NCI-H526 treated with DMSO at 0.1 percent for 48 hours (cell line): ENCODE measurements at places on chromosomes 4 and X.

DNA sequence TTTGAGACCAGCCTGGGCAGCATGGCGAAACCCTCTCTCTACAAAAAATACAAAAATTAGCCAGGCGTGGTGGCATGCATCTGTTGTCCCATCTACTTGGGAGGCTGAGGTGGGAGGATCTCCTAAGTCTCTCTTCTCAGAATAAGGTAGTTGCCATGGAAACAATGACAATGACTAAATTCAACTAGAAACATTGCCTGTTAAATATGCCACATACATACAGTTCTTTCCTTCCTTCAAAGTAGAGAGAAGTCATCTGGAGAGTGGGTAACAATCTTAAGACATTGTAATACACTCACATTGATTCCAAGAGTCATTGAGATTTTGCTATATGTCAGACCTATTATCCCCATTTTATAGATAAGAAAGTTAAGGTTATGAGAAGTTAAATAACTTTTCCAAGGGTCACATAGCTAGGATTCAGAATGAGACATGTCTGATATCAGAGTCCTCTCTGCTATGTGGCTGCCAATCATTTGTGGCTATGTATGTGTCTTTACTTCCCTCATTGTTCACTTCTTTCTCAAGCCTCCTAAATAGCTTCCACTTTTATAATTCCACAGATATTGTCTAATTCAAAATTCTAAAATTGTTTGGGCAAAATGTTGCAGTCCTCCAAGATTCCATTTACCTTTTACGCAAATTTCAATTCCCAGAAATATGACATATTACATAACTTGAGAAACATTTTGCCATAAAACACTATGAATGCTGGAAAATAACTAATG is 37.2 kb upstream of the RAPGEF2 start:
- DNase-seq = no peak

DNA sequence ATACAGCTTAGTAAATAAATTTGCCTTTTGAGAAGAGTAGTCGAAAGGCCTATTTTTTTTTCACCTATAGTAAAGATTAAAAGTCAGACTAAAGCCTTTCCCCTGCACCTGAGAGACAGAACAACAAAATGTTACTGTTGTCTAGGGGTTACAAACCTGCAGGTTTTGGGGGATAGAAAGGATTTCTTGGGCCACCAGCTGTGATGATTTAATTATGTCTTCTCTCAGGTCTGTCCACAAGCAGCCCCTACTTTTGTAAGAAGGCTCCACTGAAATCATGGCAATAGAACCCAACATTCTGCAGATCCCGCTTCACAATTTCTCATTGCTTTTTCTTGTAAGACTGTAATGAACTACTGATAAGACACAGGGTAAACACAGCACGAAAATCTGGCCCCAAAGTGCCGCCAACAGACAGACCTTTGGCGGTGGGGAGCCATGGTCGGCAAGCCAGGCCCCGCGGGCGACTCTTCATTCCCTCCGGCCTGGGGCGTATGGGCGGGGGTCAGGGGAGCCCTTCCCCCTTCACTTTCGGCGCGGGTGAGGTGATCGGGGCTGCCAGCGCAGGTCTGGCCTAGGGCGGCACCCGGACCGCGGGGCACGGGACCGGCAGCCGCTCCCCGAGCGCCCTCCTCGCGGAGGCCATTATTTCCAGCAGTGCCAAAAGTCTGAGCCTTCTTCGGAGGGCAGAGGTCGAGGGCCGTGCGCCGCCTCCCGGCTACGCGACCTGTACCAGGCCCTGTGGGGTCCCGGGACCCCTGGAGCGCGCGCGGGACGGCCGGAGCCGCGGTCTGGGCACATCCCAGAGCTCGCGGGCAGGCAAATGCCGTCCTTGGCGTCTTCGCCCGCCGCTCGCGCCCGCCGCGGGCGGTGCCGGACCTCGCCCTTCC is 812 bp upstream of the KDM6A start:
- DNase-seq = peak; percentile 5

DNA sequence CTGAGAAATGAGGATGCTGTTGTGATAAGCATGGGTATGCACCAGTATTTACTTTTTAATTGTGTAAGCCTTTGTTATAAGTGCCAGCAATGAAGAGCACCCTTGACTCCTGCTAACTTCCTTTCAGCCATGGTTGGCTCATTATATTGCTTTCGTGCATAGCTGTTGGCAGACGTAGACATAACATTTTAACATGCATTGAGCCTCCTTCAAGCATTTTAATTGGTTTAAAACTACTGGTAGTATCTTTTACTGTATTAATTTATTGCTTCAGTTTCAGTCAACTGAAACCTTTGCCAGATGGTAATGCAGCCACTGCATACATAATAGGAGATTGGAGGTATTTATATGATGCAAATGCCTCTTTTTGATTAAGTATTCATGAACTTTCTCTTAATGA is 1285.4 kb downstream of the PCDH18 start:
- DNase-seq = no peak

DNA sequence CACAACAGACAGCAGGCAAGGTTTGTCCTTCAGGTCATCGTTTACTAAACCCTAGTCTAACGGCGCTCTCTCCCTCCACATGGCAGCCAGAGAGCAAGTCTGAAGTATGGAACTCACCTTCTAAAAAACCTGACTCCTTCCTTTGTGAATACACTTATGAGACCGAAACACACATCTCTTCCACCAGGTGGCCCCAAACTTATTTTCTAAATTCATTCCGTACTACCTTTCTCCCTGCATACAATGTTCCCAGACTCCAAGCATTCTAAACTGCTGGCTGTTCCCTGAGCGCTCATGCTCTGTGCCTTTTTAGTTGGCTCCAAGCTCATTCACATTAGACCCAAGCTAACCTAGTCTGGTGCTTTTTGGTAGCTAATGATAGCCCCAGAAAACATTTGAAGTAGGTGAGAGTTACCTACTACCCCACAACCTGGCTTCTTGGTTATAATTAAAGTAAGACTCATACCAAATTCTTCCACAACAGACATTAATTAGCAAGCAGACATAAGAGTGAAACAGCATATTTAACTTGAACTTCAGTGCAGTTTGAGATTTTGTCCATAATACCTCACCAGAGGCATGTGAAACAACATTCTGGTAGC is 67.6 kb upstream of the DCLK2 start:
- peak; percentile 83 for DNase-seq

DNA sequence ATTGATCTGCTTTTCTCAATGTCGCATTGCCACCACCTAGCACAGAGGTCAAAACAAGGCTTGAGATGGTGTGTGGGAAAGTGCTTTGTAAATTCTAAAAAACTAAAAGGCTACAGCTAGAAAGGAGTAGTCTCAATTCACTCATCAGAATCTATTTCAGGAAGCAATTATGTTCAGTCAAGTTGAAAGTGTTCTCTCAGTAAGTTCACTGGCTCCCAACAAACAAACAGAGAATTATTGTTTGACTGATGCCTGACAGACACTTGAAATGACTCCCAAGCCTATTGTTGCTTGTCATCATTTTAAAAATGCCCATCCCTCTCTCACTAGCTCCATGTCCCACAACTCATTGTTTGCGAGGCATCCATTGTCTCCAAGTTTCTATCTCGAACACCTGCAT is 419.6 kb upstream of the CPEB2 start:
- no peak for DNase-seq

DNA sequence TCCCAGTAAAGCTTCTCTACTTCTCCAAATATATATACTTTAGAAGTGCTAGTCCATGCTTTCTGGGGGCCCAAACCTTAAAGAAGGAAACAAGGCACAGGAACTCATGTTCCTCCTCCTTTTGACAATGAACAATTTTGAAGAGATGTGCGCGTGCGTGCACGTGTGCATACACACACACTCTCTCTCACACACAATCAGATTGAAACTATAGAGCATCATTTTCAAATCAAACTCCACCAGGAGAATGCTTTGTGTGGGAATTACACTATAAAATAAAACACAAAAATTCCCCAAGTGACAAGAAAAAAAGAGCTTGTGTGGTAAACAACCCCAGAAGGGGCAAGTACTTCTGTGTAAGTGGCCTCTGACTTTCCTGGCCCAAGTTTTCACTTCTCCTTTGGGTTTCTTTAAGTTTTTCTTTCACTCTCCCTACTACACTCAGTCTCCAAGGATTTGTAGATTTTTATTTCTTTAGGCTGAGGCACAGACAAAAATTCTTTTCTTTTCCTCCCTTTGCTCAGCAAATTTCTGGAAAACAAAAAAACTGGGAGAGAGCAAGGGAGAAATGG is 46.6 kb upstream of the SHISA3 start:
- no peak for DNase-seq

- DNase-seq = no peak
Measured at GRCh38 chrX:20260885-20261284, 5.8 kb downstream of the RPS6KA3 start.

- DNase-seq = no peak
Measured at GRCh38 chr4:152360045-152360410, 175.9 kb downstream of the FBXW7 start.

- DNase-seq = no peak
Measured at GRCh38 chr4:7251321-7251720, 59.0 kb downstream of the SORCS2 start.

GRCh38 chr4:152700151-152700550 is 20.4 kb upstream of the TMEM154 start:
- no peak for DNase-seq

DNA sequence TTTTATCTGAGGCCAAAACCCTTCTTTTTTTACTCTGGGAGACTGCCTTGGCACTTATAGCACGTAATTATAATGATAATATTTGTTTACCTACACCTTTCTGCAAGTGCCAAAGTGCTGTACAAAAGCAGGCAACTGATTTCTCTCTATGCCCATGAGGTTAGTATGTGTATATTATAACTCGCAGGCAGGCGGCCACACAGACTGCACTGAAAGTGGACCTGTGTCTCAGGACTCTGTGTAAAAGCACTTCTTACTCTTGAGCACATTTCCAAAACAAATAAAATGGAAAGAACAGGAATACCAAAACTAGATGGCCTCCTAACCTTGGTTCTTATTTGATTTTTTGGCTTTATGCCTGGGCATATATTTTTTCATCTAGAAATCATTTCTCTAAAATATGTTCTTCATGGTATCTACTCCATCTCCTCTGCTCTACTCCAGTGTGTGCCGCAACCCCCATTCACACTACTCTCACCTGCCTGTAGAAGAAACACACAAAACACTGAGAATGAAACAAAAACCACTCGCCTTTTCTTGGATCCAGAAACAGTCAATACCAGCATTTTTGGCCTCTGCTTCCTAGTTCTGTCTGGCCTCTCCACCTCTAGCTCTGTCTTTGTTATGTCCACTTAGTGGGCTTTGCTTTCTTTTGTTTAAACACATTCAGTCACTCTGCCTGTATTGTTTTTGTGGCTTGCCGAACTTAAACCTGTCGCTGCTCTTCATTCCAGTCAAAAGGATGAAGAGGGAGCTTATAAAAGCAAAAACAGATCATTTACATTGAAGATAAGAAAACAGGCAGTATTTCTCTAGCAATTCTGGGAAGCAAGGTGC is 934.5 kb upstream of the TENM3 start:
- no peak for DNase-seq

DNA sequence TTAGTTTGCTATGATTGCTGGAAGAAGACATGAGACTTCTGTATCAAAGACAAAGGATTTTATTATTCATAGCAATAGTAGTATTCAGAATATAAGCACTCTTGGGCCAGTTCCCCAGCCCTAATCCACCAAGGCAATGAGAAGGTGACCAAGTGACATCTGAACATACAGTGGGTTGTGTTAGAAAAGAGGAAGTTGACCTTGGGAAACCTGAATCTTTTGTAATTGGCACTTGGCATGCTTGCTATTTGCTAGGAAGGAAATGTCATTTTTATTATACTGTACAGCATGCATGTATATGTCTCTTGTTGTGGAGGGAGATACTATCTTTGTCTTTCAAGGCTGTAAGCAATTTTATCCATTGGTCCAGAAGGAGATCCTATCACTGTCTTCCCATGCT is 216.1 kb upstream of the FAT1 start:
- DNase-seq = no peak

GRCh38 chr4:140286456-140286855 is 87.0 kb upstream of the SCOC start:
- DNase-seq = no peak

GRCh38 chr4:17096692-17097091 is 198.2 kb upstream of the LDB2 start:
- no peak for DNase-seq

- no peak for DNase-seq
Measured at GRCh38 chrX:54294306-54294705, 63.5 kb downstream of the WNK3 start.

DNA sequence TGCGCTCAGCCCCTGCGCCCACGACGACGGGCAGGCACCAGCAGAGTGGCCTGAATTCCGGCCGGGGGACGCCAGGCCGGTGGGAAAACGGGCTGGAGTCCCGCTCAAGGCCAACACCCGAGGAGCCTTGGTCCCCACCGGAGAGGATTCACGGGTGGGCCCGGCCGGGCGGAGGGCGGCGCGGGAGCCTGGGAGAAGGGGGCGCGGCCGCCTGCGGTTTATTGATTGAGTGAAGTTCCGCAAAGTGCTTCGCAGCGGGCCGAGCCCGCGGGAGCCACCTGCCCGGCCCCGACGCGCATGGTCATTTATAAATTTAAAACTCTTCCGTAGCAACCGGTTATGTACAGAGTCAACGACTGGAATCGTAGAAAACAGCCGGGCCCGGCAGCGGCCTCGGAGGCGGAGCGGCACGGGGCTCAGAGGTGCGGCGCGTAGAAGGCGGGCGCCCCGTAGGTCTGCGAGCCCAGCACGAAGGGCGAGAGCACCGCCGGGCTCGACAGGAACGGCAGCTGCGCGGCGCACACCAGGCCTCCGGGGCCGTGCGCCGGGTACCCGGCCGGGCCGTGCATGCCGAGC is 3.6 kb downstream of the NKX1-1 start:
- no peak for DNase-seq

DNA sequence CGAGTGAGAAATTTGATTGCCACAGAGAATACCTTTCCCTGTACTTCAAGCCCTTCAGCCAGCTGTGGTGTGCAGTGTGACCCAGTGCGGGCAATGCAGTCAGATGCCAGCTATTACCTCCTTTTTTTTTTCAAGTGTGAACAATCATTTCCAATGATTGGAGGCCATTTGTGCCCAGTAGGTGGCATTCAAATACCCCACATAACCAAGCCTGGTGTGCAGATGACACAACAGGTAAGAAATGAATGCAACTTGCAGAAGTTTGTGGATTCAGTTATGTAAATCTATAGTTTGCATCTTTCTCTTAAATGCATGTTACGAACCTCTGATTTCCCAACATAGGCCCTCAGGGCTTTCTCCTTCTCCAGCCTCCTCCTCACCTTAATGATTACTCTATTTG is 98.0 kb downstream of the CLCN4 start:
- DNase-seq = peak; percentile 87

DNA sequence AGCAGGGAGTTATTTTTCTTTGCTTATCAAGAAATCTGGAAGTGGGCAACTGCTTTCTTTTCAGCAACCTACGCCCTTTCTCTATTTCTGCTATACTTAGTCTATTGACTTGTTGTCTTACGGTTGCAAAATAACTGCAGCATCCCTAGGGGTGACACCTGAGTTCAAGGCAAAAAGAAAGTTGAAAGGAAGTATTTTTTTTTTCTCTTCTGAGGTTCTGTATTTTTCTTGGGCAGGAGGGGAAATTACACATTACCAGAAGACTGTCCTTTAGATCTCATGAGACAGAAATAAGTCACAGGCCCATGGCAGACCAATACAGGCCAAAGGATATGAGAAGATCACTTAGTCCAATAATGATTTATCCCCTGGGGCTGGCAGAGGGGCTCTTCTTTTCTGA is 204.7 kb upstream of the CASK start:
- no peak for DNase-seq

GRCh38 chrX:22999696-23000223 is at the start of gene DDX53:
Gene DDX53, plus strand, starts transcription at chrX:22999960. Its CDS starts 98 bp downstream, at chrX:23000058.
- no peak for DNase-seq
